ENCODE measurements at places on chromosomes 2 and 18. TPM values are rescaled to one million over a fixed set of nuclear protein-coding genes. Genes with fewer than 3 reads are reported as not detected.

DNA sequence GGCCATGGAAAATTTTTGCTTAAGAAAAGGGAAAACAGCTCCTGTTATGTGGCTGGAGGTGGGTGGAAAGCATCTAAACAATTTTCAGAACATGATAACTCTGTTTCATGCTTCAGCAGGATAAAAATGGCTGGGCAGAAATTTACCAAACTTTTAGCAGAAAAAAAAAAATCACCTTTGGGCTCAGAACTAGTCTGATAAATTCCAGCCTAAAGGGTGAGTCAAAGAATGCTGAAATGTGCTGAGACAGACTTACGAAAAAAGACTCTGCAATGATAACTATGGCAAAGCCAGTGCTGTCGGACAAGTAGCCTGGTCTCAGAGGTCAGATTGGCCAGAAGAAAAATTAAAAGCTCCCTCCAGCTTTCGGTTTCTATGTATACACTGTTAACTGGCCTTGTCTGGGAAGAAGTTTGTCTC is 123.6 kb downstream of the LRATD1 start:
- DNase-seq, result no peak

DNA sequence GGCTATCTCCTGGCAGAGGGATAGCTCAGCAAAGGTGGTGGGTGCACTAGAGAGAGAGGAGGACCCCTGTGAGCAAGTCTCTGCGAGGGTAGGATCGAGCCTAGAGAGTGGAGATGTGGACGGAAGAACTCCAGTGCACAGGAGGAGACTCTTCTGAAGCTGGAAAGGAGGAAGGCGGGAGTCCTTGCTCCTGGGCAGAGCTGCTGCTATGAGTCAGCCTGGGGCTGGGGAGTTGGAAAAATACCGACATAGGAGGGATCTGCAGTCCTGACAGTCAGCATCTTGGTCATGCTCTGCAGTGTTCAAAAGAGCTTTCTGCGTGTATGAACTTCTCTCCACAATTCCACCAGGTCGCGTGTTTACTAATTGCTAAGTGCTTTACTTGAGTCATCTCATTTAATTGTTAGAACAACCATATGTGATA is 233.8 kb downstream of the LDLRAD4 start:
- no peak for DNase-seq

GRCh38 chr2:68762100-68762499 is 27.5 kb downstream of the ARHGAP25 start:
- no peak for DNase-seq

- peak; percentile 77 for DNase-seq
Observed at GRCh38 chr2:237456200-237456843, 30.7 kb upstream of the MLPH start.

DNA sequence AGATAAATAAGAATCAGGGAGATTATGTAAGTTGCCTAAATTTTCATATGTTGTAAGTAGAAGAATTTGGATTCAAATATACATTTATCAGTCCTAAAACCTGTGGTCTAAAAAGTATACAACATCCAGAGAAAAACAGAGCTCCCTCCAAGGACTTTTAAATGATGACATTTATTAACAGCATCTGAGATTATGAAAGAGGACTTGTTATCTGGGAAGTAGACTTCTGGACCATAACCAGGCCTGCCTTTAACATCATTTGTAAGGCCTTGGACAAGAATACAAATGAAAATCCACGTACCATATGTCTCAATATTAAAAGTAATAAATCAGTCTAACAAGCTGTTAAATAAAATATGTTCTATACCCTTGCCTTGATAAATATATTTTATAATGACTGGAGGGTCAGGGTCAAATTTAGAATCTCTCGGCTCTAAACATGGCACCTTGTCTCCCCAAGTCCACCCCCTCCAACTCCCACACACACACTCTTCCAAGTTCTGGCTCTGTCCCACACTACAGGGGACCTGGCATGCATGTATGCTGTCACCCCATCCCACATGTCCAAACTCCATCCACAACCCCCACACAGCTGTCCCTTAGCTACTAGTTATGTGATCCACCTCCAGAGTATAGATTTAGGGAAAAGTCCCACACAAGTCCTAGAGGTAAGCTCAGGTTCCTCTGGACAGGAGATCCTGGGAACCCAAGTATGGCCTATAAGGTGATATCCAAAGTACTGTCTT is 382.6 kb downstream of the CDH2 start:
- DNase-seq, result no peak

- no peak for DNase-seq
Observed at GRCh38 chr2:59277671-59278070, 1036.5 kb upstream of the FANCL start.

DNA sequence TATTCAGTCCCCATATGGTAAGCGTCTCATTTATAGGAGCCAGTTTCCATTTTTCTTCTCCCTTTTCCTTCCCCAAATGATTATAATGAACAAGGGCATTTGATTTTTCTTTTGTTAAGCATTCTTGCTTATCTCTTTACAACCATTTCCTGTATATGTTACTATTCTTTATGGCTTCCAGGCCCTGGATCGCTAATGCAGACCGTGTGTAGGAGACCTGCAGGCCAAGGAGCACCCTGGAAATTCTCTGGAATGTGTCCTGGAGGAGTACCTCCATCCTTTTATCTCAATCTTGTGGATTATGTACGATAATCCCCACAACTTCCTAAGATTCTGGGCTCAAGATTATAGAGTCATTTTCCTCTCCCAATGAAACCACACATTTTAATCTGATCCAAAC is 439.6 kb upstream of the MMADHC start:
- DNase-seq, result no peak

GRCh38 chr18:35155398-35156117 is 85.3 kb upstream of the ZNF397 start:
- no peak for DNase-seq

DNA sequence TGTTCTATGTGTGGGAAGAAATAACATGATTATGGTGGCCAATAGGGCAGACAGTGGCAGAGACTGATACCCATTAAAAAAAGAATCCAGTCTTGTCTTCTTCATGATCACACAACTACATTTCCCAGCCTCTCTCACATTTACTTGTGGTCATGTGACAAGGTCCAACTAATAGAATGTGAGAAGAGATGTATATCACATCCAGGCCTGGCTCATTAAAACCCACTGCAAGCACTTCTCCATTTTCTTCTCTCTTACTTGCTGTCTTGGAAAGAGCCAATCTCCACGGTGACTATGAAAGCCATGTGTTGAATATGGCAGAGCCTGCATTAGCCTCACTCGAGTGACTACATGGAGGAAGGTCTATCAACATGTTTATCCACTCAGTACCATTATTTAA is 306.2 kb upstream of the ZEB2 start:
- no peak for DNase-seq

- no peak for DNase-seq
Observed at GRCh38 chr2:217149087-217149660, 289.3 kb upstream of the TNP1 start.

DNA sequence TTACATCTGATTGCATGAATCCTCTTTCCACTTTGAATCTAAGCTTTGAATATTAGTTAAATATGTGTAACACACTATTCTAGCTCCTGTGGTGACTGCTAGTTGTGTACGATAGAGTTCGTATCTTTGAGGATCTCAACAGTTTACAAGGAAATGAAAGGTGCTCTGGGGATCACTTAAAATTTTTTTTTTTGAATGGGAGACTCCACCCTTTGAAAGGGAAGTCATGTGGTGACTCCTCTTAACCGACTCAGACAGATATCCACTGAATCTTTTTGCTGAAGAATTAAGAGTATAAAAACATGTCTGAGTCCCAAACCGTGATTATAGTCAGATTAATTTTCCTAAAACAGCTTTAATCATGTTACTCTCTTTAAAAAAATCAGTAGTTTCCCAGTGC is 4.0 kb downstream of the CLIP4 start:
- no peak for DNase-seq

Gene CYP26B1
- 13.8 TPM for polyA plus RNA-seq

Gene PSTPIP2
- 17.1 TPM for polyA plus RNA-seq

Gene LRP1B
- polyA plus RNA-seq, result 1.1 TPM

Gene IL37
- polyA plus RNA-seq, result 0.40 TPM

Gene TMEM200C
- 1.4 TPM for polyA plus RNA-seq

Gene KCNIP3
- 17.7 TPM for polyA plus RNA-seq

Gene AAMP
- 117 TPM for polyA plus RNA-seq

Gene HNMT
- 78.8 TPM for polyA plus RNA-seq
